ENCODE measurements at places on chromosomes 2 and 18.

DNA sequence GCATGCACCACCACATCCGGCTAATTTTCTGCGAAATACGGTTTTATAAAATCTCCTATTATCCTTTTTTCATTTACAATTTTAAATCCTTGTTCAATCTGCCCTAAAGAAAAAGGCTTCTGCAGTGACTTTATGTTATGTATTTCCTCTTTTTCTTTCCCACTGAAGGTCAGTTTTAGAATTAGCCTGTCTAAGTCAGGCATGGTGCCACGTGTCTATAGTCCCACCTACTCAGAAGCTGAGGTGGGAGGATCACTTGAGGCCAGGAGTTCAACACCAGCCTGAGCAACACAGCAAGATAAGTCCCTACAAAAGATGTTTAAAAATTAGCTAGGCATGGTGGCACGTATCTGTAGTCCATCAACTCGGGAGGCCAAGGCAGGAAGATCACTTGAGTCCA is 39.8 kb upstream of the TNFRSF11A start:
- no peak for DNase-seq

DNA sequence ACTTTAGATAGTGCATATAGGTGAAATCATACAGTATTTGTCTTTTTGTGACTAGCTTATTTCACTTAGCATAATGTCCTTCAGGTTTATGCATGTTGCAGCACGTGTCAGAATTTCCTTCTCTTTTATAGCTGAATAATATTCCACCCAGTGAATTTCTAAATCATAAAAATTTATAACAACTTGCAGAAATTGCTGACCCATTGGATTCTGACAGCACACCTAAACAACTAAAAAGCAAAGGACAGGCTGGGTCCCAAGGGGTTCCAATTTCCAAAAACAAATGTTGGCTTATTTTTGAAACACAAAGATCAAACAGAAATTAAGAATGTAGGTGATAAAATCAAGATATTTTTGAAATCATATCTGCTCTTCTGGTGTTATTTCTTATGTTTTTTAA is 86.5 kb upstream of the ACKR3 start:
- no peak for DNase-seq

GRCh38 chr2:238771218-238771617 is 76.7 kb upstream of the TWIST2 start:
- DNase-seq, result no peak

- DNase-seq, result no peak
These were observed 47.7 kb downstream of the SLC9A2 start for GRCh38 chr2:102667072-102667471.

DNA sequence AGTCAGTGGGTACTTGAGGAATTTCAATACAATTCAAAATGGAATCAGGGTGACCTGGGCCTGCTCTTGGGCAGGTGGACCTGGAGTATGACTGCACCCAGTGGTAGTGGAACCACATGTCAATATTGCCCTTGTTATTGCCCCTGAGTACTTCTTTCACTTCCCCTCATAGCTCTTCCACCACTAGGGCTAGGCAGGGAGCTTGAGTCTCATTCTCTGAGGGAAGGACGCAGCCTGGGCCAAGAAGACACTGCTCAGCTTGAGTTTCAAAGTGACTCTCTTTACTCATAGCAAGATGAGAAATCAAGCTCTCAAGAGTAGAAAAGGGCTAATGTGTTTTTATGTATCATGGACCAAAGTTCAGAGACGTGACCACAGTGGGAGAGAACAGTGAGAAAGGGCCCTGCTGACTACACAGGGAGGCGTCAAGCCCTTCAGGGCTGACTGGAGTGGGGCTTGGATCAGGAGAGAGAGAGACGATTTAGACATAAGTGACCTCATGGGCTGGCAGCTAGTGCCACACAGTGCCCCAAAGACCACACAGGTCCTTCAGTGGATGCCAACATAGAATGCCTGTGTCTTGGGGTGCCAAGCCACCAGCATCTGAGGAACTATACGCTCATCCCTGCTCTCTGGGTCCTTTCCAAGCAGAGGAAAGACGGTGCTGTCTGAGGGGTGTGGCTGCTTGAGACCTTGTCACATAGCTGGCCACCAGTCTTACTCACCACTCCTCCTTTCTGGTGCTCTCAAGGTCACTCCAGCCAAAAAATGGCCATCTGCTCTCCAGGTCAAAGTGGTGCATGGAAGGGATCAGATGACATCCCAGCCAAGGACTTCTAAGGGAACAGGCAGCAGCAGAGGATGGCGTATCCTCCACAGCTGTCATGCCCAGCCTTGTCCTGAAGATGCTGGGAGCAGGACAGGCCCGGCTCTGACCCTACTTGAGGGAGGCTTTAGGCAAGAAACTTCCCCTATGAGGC is 13.0 kb downstream of the PTMA start:
- DNase-seq, result no peak

DNA sequence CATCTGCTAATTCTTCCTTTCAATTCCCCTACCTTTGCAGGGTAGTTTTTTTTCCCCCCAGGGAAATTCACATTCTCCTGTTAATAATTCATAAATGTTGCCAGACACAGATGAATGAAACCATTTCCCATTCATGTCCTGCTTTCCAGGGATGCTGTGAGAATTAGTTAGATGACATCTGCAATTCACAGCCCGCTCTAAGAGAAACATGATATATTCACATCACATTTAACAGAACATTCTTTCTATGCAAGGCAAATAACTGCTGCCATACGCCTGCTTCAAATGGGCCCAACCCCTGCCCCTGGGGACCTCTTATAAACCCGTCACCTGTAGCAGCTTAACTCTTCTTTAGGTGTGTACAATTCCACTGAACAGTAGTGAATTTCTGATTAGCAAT is 110.6 kb upstream of the CTAGE1 start:
- no peak for DNase-seq

- no peak for DNase-seq
These were observed 9.5 kb downstream of the KCNK3 start for GRCh38 chr2:26702025-26702424.

GRCh38 chr2:201697899-201698298 is 545 bp downstream of the MPP4 start:
- no peak for DNase-seq

DNA sequence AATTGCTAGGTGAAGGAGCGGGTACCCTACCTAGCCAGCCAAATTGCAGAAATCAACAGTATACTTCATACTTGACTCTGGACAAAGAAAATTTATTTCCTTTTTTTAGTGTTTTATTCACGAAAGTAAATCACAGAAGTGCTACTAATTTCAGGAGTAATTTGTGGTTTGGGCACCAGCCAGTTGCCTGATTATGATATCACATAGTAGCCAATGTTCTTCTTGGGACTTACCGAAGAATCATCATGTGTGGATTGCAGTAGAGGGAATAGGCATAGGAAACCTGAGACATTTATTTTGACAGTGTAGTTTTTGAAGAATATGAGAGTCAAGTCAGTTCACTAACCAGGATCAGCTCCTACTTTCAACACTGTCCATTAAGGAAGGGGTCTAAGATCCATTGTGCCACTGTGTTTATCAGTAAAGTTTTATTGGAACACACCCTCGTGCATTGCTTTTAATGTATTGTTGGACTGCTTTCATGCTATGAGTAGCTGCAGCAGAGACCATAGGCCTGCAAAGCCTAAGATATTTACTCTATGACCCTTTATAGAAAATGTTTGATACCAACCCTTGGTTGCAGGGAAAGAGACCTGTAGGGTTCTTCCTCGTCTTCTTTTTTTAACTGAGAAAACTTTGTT is 32.1 kb downstream of the TNFRSF11A start:
- no peak for DNase-seq

GRCh38 chr2:39705638-39706037 is 39.9 kb downstream of the TMEM178A start:
- DNase-seq, result no peak

GRCh38 chr2:28358668-28359201 is 33.9 kb upstream of the FOSL2 start:
- DNase-seq, result no peak
